ENCODE measurements at places on chromosomes 16 and 17. TPM values are rescaled to one million over a fixed set of nuclear protein-coding genes. Genes with fewer than 3 reads are reported as not detected.

The TBC1D16 gene
- total RNA-seq = 15.9 TPM

The PRR11 gene
- 1.5 TPM for total RNA-seq

The RGS11 gene
- total RNA-seq = 16.4 TPM

The VMO1 gene
- total RNA-seq = 0.63 TPM

The ENKD1 gene
- total RNA-seq = 9.6 TPM

The CEMP1 gene
- total RNA-seq = not detected

DNA sequence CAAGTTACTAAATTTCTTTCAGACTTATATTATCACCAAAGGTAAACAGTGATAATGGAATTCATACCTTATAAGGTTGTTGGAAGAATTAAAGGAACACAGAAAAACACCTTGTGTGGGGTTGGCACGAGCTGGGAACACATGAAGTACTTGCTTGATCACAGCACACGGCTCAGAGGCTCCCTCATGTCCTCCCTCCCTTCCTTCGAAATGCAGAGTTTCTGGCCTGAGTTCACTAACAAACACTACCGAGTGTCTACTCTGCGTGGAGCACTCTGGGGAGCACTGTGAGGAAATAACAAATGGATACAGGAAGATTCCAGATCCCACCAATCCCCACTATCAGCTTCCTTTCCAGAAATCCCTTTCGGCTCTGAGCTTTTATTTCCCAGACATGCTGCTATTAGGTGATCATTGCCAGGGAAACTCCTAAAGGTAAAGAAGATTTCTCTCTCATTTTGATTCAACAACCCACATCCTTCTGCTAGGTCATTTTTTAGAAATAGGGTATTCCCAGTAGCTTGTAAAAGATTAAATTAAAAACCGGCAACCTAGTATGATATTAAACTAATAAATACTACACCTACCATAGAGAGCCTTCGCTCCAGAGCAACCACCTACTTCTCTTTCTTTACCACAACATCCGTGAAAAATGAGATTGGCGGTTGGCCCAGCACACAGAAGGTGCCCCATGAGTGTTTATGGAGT is 6.1 kb upstream of the HNF1B start:
- no peak for DNase-seq

GRCh38 chr16:7315813-7316212 is 16.8 kb upstream of the RBFOX1 start:
- no peak for DNase-seq

DNA sequence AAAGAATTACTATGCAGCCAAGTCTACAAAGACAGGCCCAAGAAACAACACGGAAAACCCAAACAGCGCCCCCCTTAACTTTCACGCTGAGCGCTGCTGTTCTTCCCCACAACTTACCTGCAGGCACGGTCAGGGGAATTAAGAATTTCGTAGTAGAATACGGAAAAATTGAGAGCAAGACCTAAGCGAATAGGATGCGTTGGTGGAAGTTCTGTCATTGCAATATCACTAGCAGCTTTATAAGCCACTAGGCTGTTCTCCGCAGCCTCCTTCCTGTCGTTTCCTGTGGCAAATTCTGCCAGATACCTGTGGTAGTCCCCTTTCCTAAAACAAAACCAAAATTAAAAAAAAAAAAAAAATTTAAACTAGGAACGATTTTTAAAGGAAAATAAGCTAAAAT is 39.0 kb downstream of the YWHAE start:
- DNase-seq = no peak

DNA sequence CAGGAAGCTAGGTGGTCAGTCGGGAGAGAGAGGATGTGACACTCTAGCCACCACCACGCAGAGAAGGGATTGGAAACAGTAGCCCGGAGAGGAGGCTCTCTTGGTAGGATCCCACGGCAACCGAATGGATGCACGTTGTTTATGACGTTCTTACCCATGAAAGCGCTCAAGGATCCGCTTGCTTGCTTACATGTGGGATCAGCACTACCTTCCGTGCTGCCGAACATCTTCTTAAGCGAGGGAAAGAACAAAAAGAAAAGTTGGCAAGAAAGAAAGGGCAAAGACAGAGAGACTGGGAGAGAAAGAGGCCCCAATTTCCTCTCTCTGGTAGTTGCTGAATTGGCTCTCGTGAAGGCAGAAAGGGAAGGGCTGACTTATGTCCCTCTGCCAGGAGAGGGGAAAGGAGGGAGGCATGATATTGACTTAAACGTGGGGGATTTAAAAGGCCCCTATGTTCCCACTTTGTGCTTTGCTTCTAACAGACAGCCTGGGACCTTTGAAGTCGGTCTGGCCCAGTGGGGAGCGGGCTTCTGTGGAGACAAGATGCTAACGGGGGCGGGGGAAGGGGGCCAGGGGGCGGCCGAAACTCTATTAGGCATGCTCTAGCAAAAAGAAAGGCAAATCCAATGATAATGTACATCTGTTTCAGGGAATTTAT is 35.4 kb downstream of the SNX20 start:
- no peak for DNase-seq

- DNase-seq = no peak
These were observed 15.0 kb upstream of the NAGLU start for GRCh38 chr17:42521036-42521435.

DNA sequence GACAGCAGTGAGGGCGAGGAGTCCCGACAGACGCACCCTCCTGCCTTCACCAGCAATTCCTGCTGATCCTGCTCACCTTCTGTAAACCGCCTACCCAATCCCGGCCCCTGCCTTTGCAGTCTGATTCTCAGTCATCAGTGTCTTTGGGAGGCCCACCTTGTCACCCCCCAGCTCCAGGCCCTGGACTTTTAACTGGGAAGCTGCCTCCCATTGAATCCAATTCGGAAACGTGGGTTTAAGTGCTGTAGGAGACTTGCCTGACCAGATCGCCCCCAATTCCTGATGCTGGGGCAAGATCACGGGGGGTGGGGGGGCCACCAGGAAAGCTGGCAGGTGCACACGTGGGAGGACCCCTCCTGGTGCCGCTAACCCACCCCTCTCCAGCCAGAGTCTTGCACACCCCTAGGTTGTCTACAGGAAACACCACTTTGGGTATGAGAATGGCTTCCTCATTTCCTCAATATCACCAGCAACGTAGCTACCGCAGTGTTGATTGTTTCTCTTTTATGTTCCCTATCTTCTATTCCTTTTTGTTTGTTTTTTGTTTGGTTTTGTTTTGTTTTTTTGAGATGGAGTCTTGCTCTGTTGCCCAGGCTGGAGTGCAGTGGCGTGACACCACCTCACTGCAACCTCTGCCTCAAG is 46.6 kb upstream of the CMIP start:
- no peak for DNase-seq

- no peak for DNase-seq
These were observed 4.5 kb downstream of the OR1F1 start for GRCh38 chr16:3192476-3193019.

DNA sequence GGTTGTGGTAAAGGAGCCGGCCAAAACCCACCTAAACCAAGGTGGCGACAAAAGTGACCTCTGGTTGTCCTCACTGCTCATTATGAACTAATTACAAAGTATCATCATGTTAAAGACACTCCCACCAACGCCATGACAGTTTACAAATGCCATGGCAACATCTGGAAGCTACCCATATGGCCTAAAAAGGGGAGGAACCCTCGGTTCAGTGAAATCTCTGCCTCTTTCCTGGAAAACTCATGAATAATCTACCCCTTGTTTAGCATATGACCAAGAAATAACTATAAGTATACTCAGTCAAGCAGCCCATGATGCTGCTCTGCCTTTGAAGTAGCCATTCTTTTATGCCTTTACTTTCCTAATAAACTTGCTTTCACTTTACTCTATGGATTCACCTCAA is 72.2 kb downstream of the CYLD start:
- DNase-seq = no peak

DNA sequence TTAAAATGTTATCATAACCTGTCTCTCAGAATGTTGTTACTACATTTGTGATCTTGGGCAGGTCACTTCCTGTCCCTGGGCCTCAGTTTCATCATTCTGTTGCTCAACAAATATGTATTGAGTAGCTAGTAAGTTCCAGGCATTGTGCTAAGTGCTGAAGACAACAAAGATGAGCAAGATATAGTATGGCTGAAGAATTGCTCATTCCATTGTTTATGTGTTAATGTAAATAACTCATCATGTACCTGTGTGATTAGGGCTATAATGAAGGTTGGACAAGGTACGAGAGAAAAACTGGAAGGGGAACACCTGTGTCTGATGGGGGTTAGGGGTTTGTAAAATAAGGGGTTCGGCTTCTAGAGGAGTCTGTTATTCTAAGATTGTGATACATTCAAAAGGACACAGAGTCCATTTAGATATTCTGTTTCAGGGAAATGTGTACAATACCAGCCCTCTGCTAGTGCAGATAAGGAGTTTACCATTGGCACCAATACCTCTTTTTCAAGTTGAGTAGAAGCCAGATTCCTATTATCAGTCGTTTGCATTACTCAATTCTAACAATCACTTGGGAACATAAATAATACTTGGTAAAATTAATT is 20.0 kb downstream of the TUBG1 start:
- DNase-seq = no peak

- DNase-seq = peak; percentile 29
These were observed 8.1 kb downstream of the CES4A start for GRCh38 chr16:66996324-66996982.

GRCh38 chr16:56257666-56258342 is 66.5 kb downstream of the GNAO1 start:
- DNase-seq = no peak

DNA sequence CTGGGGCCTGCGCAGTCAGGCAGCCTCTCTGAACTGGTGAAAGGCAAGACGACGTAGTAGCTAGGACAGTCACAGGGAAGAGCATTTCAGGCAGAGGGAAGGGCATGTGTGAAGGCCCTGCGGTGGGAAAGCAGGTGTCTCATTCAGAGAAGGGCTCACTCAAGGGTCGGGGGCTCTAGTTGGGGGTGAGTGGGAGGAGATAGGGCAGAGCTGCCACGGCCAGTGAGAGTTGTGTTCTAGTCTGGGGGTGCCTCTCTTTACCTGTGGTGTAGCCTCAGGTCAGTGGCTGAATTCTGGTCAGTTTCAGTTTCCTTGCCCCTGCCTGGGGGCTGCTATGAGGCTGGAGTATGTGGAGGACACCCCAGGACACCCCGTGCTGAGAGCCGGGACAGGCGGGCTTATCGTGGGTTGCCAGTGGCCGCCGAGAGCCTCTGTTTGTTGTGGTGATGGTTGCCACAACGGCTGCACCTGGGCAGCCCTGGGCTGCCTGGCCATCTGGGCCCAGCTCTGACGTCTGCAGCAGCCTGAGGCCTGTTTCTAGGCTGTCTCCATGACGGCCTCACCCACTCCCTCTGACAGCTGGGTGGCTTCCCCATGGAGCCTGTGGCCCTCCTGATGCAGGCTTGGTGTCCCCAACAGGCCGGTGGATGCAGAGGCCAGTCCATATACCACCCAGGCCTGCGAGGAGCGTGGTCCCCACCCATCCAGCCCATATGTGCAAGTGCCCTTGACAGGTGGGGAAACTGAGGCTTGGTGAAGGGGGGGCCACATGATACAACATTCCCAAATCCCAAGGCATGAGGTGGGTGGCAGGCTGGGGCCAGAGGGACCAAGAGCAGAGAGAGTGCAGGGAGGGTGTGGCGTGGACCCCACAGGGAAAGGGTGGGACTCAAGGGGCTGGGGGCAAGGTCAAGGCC is 10.8 kb downstream of the MAP2K3 start:
- peak; percentile 80 for DNase-seq

DNA sequence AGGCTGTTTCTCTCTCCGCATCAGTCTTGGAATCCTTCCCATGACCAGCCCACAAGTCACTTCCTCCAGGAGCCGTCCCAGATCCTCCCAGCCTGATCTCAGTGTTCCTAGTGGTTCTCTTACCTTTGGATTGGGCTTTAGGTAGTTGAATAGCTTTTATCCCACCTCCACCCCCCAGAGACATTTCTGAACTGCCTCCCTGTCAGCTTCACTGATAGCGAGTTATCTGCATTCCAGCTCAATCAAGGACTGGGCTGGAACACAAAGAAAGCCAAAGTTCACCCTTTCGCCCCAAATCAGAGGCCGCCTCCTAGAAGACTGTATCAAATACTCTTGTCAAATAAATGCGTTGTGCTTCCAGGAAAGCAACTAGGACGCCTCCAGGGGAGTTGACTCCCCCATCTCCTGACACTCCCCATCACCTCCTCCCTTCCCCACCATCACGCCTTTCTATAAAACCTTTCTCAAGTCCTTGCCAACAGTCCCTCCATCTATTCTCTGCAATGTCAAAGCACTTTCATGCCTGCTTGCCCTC is 72.7 kb downstream of the TMEM132E start:
- DNase-seq = no peak

- no peak for DNase-seq
These were observed at the start of gene CHD3 for GRCh38 chr17:7888184-7888920. CHD3 (plus strand) TSS chr17:7888789; CDS start chr17:7889001, 212 bp downstream.

DNA sequence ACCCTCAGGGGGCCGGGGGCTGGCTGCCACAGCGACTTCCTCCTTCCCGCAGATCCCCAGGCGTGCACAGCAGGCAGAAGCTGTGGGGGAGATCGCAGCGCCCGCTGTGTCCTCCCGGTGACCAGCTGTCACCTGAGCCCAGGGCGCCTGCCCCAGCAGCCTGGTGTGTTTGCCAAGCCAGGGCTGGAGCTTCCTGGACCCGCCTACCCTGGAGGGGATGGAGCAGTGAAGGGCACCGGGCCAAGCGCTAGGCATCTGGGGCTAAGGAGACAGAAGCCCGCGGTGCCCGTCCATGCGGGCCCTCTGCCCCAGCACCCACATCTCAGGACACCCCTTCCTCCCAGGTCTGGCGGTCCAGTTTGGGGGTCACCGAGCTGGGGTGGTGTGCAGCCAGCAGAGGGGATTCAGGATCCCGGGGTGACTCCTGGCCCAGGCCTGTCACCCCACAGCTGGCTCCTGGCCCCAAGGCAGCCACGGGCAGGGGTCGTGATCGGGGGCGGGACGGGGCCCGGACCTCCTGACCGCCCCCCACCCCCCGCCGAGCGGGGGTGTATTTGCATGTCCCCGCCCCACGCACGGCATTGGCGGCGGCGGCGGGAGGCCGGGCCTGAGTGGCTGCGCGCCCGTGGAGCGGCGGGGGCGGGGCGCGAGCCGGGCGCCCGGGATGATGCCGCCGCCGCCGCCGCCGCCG is at the start of gene RAB26:
Gene RAB26, plus strand, starts transcription at position 645 of the 691 bp plus-strand sequence. CDS start 159 bp downstream, outside the sequence.
- DNase-seq = peak; percentile 83

DNA sequence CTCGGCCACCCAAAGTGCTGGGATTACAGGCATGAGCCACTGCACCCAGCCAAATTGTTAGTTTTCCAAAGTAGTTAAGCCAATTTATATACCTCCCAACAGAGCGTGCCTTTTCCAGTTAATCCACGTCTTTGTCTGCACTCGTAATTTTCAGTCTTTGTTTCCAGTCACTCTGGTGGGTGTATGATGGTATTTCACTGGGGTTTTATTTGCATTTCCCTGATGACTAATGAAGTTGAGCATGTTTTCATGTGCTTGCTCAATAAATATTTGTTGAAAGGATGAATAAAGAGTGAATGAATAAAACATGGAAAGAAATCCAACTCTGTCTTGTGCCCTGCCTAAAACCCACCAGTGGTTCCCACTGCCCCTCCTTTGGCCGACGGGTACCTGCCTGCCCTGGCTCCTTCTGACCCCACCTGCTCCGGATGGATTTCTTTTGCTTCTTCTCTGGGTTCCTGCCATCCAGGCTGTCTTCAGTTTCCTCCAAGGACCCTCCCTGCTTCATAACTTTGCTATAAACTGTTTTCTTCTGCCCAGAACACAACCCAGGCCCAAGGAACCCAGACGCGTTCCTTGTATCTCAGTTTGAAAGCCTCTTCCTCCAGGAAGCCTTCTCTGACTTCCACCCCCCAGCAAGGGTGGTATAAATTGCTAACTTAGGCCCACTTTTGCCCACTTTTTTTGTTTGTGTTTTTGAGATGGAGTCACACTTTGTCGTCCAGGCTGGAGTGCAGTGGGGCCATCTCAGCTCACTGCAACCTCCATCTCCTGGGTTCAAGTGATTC is 3.0 kb upstream of the ABCC1 start:
- no peak for DNase-seq
